Ecto neural progenitor cell (in vitro differentiated cells): ENCODE measurements at places on chromosomes 6 and 20.

DNA sequence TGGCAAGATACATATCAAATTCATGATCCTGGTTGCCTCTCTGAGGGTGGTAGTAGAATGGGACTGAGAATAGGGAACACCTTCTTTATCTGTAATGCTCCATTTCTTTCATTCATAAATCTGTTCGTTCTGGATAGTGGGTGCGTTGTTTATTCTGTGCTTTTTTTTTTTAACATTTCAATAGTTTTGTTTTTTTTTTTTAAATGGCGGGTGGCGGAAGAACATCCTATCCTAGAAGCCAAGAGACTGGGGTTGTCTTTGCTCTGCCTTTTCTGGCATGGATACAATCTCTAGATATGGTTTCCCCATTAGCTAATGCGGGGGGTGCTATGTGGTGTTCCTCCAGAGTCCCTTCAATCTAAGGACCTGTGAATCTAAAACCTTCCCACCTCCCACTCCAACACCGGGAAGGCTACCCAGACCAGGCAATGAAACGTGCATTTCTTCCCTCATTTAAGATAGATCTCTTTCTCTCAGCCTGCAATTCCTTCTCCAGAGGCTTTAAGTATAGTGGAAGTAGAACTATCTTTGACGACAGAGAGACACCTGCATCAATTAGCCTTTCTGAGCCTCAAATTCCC, 883 bp upstream of the CCDC28A start:
- DNase-seq = no peak

- DNase-seq = no peak
These were observed 13.7 kb downstream of the MAS1 start for GRCh38 chr6:159904497-159904911.

DNA sequence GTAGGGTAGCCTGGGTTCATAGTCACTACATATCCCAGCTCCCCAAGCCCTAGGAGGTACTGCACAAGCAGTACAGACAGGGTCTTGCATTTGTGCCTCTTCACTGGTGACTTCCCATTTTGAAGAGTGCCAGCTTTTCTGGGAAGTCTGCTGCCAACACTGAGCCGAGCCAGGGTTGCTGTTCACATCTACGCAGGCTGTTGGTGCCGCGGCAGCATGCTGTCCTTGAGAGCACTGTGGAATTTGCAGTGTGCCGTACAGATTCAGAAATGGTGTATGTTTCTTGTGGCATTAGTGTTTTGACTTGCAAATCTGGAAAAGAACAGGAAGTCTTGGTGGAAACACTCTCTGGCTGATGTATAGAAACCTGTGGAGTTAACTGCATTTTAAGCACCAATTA, 67.5 kb downstream of the JARID2 start:
- DNase-seq = no peak

- no peak for DNase-seq
These were observed 38.2 kb downstream of the KIF6 start for GRCh38 chr6:39686976-39687375.

DNA sequence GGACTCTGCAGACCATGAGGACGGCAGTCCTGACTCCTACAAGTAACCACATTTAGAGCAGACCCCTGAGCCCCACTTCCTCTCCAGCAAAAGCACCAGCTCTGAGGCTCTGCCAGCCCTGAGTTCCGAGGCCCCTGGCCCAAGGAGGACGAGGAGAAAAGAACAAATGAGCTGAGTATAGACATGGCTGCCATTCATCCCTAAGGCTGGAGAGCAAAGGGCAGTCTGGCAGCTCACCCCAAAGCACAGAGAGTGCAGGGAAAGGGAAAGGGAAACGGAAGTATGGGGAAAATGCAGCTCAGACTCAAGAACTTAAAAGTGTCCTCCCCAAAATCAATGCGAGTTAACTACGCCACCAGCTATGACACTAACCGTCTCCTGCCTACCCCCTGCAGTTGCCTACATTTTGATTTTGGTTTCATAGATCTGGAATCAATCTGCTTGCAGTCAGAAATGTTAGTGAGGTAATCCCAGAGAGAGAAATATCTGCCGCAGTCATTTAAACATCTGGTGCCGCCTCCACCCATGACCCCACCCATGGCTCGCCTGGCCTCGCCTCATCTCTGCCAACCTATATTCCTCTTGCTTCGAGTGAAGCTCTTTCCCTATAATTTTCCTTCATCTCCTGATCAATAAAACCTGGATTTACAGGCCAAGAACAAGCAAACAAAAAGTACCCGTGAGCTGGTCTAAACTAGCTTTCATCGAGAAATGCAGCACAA, 49.6 kb upstream of the AFDN start:
- DNase-seq = no peak

DNA sequence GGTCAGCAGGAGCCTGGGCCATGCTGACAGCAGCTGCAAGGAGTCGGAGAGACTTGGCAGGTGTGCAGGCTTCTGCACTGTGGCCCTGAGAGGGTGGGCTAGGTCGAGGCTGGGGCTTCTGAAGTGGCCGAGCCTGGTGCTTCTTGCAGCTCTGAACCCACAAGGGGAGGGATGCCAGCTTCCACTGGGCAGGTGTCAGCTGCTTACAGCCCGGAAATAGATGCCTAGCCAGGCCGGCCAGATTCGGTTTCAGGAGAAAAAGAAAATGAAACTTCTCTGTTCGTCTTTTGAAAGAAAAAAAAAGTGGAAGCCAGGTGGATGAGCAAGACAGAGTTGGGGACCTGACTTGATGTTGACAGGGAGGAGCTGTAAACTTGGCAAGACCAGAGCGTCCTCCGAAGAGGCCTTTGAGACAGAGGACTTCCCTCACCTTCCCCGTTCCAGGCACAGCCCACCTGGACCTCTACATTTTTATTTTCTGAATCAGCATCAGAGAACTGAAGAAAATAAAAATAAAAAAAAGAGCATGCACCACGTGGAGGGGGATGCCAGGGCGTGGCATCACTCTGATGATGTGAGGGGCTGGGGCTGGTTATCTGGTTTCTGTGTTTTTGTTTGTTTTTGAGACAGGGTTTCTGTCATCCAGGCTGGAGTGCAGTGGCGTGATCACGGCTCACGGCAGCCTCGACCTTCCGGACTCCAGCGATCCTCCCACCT, at the start of gene ZBP1:
ZBP1 (minus strand) TSS at position 153 of the 717 bp plus-strand sequence; CDS start at position 22, 131 bp downstream.
- no peak for DNase-seq

DNA sequence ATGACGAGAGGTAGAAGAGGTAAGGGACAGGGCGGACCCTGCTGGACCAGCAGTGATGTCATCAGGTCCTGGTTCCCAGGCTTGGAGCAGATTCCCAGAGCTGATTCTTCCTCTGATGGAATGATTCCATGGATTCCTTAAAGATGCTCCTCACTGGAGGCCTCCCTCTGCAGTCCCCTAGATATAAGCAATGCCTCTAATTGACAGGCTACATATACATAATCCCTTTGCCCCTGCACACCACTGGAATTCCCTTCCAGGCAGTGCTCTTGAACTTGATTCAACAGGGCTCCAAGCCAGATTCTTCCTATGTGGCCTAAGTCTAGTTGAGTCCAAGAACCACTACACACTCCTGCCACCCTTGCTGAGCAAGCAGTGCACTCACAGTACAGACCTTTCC, 52.3 kb upstream of the L3MBTL3 start:
- DNase-seq = no peak

- no peak for DNase-seq
These were observed 37.4 kb downstream of the IL22RA2 start for GRCh38 chr6:137136065-137136464.

DNA sequence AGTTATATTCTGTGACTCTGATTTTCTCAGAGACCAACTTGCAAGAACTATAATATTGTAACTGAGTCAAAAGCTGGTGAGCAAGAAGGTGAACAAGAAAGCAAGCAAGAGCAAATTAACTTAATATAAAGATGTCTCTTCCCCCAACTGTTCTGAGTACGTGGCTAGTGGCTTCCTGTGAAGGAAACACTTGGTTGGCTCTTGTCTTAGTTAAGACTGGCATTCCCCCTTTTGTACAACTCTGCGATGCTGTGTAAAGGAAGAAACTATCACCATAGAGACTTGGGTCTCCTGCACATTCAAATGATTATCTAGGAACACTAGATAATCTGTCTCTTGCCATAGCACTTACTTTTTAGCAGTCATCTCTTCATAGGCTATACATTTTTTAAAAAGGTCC, 47.3 kb upstream of the TNFAIP3 start:
- DNase-seq = no peak
